Stimulated activated CD4-positive, alpha-beta T cell treated with anti-CD3 and anti-CD28 coated beads, Interleukin-2, amount 100 ng/mL, for 24 hours (primary cell): ENCODE measurements at places on chromosomes 1 and 21.

- no peak for DNase-seq
Measured at GRCh38 chr1:61432616-61433388, 292.1 kb downstream of the TM2D1 start.

GRCh38 chr1:242428399-242429190, 95.9 kb downstream of the PLD5 start:
- no peak for DNase-seq

GRCh38 chr1:115531631-115532264, 110.0 kb upstream of the VANGL1 start:
- no peak for DNase-seq

- no peak for DNase-seq
Measured at GRCh38 chr1:66248746-66249145, 285.2 kb upstream of the SGIP1 start.

DNA sequence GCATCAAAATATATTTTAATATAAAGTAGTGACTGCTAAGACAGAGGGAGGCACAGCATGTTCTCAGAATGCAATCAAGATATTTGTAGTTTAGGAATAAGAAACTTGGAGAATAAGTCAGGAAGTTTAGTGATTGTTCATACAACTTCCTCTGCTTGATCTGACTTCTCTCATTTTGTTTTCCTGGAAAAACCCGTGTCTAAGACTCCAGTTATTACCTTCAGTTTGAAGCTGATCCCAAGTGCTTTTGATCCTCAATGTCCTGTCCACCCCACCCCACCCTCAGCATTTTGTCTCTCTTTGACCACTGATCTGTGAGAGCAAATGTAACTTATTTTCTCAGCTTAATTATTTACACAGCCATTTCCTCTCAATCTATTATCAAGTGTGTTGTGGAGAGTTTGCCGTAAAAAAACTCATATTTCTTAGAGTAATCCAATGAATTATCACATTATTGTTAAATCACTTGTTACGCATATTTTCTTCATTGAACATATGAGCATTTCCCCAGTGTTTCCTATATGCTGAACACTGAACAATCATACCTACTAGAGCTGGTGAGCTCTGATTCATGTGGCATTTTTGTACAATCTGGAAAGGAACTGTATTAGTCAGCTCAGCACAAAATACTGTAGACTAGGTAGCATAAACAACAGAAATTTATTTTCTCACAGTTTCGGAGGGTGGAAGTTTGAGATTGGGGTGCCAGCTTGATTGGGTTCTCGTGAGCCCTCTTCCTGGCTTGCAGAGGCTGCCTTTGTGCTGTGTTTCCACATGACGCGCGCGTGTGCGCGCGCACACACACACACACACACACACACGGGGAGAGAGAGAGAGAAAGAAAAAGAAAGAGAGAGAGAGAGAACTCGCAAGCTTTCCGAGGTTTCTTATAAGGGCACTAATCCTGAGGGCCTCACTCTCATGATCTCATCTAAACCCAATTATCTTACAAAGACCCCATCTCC, 65.5 kb upstream of the DPYD start:
- no peak for DNase-seq

GRCh38 chr1:61427510-61427909, 297.4 kb downstream of the TM2D1 start:
- no peak for DNase-seq

GRCh38 chr1:214637722-214638458, 34.9 kb downstream of the CENPF start:
- DNase-seq: no peak

DNA sequence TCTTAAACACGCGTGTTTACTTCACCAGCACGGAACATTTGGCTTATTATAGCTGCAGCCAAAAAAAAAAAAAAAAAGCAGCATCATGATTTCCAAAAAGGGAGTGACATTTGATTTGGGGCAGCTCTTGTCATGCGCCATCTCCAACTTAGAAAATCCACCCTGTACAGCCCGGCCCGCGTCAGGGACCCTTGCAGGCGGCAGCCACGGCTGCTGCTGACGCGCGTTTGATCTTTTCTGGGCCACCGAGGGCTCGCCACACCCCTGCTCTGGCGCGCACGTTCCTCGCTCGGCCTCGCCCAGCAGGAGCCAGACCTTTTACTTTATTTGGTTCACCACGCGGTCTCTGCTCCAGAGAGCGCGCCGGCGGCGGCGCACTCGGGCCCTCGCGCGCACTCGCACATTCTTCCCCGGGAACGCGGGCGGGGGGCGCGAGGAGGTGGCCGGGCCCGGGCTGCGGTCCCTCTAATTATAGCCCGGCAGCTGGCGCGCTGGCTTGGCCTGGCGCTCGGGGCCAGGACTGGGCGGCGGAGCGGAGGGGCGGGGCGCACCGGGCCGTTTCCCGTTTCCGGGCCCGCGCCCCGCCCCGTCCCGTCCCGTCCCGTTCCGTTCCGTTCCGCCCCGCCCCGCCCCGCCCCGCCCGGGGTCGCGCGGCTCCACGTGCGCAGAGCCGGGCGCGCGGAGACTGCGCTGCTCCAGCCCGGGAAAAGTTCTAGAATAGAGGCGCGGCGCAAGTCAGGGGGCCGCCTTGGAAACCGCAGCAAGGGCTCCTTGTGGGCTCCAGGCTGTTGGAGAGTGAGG, 10.2 kb downstream of the IRF2BP2 start:
- peak; percentile 79 for DNase-seq

DNA sequence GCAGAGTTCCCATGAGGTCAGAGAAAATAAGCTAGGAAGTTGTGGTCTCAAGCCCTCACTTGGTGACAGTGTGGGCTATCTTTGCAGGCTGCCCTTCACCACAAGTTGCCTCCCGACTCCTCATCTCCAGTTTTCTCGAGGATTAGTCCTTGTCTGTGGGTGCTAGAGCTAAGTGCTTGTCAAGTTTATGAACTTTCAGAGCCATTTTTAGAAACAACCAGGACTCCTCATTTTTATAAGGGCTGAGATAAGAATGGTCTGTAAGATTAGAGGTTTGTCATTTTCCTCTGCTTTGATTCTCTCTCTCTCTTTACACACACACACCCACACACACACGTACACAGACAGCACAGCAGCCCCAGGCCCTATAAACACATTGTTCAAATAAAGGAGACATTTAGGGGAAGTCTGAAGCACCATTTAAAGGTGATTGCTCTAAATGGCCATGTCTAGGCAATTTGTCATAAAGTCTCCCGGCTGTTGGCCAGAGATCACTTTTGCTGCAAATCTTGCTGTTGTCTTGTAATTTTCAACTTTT, 127.2 kb downstream of the LACTBL1 start:
- DNase-seq: no peak

GRCh38 chr1:229066591-229066990, 204.3 kb upstream of the RAB4A start:
- DNase-seq: no peak

- DNase-seq: no peak
Measured at GRCh38 chr1:159763686-159764085, 17.1 kb upstream of the DUSP23 start.

GRCh38 chr1:223664106-223664505, 1.4 kb downstream of the CAPN8 start:
- DNase-seq: no peak

- DNase-seq: no peak
Measured at GRCh38 chr1:41819069-41819468, 99.7 kb downstream of the HIVEP3 start.
